Hematopoietic multipotent progenitor cell treated with erythropoietin and hydrocortisone succinate and interleukin-3 and kit ligand, for 6 days (in vitro differentiated cells): ENCODE measurements at places on chromosomes 7 and 10.

DNA sequence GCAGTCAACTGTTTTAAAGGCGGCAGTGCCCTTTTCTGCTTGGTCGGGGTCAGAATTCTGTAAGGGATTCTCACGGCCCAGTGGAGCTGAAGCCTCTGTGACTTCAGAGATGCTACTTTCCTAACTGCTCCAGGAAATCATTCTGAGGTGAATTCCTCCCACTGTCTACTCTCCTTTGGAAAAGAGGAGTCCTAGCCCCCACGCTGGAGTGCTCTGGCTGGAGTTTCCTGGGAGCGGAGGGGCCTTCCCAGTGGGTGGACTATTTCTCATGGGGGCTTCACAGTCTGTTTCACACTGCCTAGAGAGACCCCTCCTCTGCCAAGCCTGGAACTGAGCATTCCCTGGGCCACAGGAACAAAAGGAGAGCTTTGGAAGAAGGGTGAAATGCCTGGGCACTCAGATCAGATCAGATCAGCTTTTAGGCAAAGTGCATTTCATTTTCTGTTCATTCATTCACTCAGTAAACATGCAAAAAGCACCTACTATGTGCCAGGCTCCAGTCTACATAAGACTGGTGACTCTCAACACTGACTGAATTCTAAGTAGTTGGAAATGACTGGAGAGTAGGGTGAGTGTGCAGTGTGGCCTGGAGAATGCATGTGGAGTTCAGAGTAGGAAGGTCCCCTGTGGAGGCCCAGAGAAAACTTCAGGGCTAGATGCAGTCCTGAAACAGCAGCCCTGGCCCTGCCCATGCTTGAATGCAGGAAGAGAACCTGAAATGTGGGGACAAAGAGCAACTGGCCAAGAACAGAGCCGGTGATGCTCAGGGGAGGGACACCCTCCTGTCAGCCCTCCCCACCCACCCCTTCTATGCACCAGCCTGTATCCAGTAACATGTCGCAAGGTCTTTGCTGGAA, 12.2 kb downstream of the ZNF488 start:
- no peak for DNase-seq

- no peak for DNase-seq
These were observed 46.2 kb downstream of the JAKMIP3 start for GRCh38 chr10:132111871-132112341.

GRCh38 chr10:19920075-19920726, 104.0 kb downstream of the PLXDC2 start:
- no peak for DNase-seq

- no peak for DNase-seq
These were observed 142.6 kb upstream of the TMEM196 start for GRCh38 chr7:19916046-19916445.

DNA sequence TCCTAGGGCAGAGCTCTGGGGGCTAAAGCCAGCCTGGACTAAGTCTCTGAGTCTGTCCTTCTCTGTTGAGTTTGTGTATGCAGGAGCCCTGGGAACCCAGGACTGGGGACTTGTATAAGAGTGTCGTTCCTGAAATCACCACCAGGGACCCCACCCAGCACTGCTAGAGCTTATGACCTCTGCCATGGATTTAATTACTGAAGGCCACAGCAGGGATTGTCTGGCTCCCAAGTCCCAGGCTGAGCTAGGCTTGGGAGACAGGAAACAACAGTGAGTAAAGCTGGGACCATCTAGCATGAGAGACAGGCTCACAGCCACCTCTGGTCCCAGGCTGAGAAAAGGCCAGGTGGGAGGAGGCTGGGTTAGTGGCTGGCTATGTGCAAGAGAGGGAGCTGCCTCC, 1.4 kb upstream of the TSPAN15 start:
- peak; percentile 80 for DNase-seq

DNA sequence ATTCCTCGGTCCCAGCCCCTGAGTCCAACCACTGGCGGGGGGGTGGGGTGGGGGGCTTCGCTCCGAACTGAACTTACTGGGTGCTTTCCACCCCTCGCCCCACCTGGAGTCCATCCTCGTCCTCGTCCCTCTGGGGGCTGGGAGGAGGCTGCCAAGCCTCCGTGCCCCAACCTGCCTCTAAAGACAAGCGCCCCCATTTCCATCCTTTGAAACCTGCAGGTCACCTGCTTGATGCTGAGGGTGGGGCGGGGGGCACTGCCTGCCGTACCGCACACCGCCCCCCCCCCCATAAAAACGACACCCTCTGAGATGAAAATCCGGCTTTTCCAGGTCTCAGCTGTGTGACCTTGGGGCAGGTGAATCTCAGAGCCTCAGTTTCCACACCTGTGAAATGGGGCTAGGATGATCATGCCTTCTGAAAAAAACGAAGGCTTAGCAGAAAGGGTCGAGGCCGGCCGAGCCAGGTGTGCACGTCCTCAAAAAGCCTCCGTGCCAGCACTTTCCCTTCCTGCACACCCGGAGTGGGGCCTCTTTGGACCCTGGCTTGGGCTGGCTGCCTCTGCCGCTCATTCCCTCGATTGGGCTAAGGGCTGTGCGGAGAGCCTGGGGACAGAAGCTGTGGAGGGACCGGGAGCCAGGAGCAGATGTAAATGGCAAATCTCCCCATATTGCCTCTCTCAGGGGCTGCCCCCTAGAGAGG, 967 bp downstream of the ELFN1 start:
- DNase-seq: no peak

DNA sequence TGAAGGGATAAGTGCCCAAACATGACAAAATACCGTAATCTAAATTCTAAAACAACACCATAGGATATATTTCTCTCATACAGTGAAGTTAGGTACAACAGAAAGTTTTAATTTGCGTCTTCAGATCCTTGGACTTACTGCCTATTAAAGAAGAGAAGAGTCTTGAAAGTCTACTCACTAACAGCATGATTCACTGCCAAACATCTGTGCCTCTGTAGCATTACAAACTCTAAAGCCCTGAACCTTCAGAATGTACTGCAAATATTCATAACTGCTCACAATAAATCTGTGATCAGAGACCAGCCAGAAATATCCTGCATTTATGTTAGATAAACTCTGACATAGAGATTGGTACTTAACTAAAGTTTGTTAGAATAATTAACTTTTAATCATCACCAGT, 365.3 kb downstream of the PARD3 start:
- DNase-seq: no peak

DNA sequence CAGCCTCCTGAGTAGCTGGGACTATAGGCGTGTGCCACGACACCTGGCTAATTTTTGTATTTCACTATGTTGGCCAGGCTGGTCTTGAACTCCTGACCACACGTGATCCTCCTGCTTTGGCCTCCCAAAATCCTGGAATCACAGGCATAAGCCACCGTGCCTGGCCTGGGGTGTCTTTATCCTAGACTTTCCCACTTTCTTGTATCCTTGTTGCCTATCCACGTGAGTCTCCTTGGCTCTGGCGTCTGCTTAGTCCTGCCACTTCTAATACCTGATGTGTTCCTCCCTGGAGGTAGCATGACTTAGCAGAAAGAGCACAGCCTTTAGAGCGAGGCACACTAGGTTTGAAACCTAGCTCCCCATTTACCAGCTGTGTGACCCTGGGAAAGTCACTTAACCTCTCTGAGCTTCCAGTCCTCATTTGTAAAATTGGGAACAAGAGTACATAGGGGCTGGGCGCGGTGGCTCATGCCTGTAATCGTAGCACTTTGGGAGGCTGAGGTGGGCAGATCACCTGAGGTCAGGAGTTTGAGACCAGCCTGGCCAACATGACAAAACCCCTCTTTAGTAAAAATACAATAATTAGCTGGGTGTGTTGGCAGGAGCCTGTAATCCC, 344.6 kb downstream of the TYW1 start:
- DNase-seq: no peak

DNA sequence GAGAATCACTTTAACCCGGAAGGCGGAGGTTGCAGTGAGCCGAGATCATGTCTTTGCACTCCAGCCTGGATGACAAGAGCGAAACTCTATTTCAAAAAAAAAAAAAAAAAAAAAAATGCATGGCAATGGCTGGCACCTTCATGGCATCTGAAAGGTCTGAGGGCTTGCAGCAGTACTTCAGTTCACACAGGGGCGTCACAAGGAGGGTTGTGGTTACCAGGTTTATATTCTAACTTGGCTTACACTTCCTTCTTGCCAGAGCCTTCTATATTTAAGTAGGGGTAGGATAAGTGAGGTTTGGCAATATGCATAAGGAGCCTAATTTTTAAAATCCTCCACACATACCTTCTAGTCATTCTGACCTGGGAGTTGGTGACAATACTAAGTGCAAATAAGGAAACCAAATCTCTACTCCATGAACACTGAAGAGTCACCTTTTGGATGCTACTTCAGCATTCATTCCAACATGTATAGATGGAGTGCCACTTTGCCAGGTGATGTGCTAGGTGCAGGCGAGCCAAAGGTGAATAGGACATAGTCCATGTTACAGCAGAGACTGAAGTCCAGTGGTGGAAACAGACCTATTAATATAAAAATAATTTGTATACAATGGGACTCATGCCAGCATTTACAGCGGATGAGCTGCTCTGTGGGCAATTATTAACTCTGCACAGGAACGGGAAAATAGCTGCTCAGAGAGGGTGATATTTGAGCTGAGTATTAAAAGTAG, 57.8 kb upstream of the PDCD4 start:
- no peak for DNase-seq

- no peak for DNase-seq
These were observed 261.1 kb upstream of the RNF32 start for GRCh38 chr7:156379324-156380070.

GRCh38 chr7:94426980-94427875, 32.5 kb downstream of the COL1A2 start:
- DNase-seq: no peak

GRCh38 chr7:4845740-4846142, 16.1 kb downstream of the PAPOLB start:
- DNase-seq: peak; percentile 15
